ENCODE measurements at places on chromosomes 4 and X. TPM values are rescaled to one million over a fixed set of nuclear protein-coding genes. Genes with fewer than 3 reads are reported as not detected.

GRCh38 chr4:185792384-185793115 lies 19.4 kb downstream of the SORBS2 start:
- no peak overlapping the region for H3K27ac ChIP-seq
- no peak overlapping the region for H3K4me3 ChIP-seq
- H3K27me3 ChIP-seq, result no peaks in the 10 kb centered on the region
- peak; percentile 60 for DNase-seq

DNA sequence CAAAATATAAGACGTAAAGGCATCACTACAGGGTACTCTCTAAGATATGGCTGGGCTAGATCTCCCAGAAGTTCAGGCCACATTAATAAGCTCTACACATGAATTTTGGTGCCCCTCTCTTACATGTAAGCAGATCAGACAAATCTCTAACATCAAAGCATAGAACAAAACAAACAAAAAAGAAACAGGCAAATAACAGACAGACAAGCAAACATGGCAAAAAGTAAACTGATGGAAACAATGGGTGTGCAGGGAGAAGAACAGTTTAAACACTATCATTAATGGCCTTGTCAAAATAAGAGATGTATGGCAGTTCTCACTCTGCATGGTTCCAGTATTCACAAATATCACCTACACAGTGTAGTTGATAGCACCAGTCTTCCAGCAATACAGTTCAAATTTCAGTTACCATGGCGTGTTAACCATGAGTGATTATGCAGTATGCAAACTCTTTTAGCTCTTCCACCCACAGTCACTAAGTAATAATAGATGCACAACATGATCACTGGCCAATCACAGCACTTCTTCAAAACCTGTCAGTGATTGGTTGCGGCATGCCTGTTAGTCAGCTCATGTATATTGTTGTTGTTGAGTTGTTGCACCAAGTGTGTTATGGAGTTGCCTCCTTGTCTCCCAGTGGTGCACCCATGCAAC lies 110.7 kb upstream of the TLR3 start:
- H3K36me3 ChIP-seq, result no peaks in the 10 kb centered on the region
- no peak for DNase-seq
- no peak overlapping the region for H3K4me3 ChIP-seq
- no peaks in the 10 kb centered on the region for H3K4me1 ChIP-seq
- no peaks in the 10 kb centered on the region for H3K27me3 ChIP-seq

DNA sequence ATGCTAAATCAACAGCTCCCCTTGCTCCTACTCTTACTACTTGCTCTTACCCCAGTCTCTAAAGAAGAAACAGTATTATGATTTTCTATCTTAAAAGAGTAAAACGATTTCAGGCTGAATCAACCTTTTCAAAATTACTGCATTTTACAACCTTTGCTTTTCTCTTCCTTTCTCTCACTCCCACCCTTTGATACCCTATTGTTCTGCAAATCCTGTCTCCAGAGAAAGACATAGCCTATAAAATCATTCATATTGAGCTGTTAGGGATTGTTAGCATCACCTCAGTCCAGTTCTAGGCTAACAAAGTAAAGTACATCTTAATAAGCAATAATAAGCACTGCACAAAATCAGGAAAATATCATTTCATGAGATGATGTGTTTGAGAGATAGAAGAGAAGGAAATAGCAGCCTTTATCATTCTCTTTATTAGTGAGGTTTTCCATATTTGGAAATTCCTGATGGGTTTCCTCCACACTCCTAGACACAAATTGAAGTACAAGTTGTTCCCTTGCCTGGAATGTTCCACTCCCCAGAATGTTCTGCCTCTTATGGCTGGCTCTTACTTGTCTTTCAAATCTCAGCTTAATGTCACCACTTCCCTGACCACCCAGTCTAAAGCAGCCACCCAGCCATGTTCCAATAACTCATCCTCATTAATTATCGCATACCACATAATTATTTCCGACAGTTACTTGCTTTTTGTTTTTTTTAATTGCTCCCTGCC lies 219.7 kb downstream of the PALLD start:
- no peak overlapping the region for H3K4me3 ChIP-seq
- no peaks in the 10 kb centered on the region for H3K4me1 ChIP-seq
- DNase-seq, result no peak
- H3K27ac ChIP-seq, result peak overlapping the region; percentile 54

DNA sequence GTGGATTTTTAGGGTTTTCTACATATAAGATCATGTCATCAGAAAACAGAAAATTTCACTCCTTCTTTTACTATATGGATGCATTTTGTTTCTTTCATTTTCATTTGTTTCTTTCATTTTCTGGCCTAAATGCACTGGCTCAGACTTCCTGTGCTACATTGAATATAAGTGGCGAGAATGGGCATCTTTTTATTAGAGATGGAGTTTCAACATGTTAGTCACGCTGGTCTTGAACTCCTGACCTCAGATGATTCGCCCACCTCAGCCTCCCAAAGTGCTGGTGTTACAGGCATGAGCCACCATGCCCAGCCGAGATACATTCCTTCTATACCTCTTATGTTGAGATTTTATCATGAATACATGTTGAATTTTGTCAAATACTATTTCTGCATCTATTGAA lies 61.8 kb downstream of the BRWD3 start:
- no peaks in the 10 kb centered on the region for H3K36me3 ChIP-seq
- DNase-seq, result no peak
- no peaks in the 10 kb centered on the region for H3K4me1 ChIP-seq
- no peak overlapping the region for H3K4me3 ChIP-seq
- H3K27ac ChIP-seq, result no peak overlapping the region

DNA sequence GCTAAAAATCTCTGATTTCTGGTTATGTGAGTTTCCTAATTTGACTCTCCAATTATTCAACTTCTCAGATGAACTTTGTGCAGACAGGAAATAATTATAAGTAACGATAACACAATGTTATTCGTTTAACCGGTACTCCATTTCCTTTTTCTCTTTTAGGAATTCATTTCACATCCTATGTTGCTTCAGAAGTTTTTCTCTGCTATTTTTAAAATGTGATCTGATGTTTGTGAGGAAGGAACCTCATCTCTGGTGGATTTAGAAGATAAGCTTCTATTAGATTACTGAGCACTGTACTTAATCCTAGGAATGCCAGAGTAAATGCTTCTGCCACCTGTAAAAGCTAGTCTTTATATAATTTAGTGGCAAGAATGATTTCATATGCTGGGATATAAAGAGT lies 116.0 kb upstream of the ETNPPL start:
- H3K4me3 ChIP-seq, result no peak overlapping the region
- no peaks in the 10 kb centered on the region for H3K36me3 ChIP-seq
- no peaks in the 10 kb centered on the region for H3K27me3 ChIP-seq

- no peaks in the 10 kb centered on the region for H3K27me3 ChIP-seq
- H3K4me3 ChIP-seq, result no peak overlapping the region
These were observed 143.2 kb upstream of the ETNPPL start for GRCh38 chr4:108906006-108906405.

DNA sequence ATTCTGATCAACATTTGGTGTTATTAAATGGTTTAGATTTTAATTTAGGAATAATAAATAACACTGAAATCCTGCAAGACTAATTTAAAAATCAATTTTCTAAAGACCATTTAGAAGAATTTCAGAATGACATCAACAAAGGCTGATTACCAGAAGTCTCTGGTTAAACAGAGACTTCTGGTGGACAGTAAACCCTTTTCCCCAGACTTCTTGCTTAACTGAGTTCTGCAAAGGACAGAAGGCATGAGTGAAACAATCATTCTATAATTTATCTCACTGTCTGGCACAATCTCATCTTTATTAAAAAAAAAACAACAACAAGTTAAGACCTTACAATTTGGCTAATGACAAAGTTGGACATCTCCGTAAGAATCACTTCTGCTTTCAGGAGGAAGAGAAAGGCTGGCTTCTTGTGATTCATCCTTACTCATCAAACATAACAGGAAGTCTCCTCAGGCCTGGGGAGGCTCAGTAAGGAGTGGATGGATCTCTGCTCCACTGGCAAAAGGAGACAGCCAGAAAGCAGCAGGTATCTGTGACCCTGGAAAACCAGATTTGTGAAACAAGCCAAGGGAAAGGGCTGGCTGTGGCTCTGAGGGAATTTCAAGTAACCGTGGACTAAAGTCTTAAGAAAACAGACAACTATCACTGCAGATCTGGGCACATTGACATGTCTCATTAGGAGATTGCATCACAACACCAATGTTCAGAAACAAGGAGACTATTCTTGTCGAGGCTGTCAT lies 908 bp upstream of the TLR6 start:
- no peak for DNase-seq
- no peak overlapping the region for H3K27ac ChIP-seq
- no peaks in the 10 kb centered on the region for H3K27me3 ChIP-seq

DNA sequence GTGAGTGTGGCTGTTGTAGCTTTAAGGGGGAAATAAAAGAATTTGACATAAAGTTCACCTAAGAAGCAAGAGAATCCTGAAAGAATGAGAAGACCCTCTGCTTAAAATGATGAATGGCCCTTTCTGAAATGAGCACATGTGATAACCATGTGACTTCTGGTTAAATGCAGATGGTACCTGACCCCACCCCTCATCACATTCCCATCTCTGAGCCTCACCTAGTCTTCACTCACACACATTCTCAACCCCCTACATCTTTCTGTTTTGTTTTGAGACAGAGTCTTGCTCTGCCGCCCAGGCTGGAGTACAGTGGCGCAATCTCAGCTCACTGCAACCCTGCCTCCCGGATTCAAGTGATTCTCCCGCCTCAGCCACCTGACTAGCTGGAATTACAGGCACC lies 31.5 kb downstream of the SEPTIN6 start:
- no peaks in the 10 kb centered on the region for H3K27me3 ChIP-seq
- DNase-seq, result no peak
- H3K36me3 ChIP-seq, result no peaks in the 10 kb centered on the region
- no peak overlapping the region for H3K27ac ChIP-seq
- H3K4me1 ChIP-seq, result no peaks in the 10 kb centered on the region

GRCh38 chr4:31081366-31081765 lies 361.2 kb downstream of the PCDH7 start:
- H3K36me3 ChIP-seq, result no peaks in the 10 kb centered on the region
- H3K27ac ChIP-seq, result no peak overlapping the region
- no peak overlapping the region for H3K4me3 ChIP-seq
- no peak for DNase-seq

DNA sequence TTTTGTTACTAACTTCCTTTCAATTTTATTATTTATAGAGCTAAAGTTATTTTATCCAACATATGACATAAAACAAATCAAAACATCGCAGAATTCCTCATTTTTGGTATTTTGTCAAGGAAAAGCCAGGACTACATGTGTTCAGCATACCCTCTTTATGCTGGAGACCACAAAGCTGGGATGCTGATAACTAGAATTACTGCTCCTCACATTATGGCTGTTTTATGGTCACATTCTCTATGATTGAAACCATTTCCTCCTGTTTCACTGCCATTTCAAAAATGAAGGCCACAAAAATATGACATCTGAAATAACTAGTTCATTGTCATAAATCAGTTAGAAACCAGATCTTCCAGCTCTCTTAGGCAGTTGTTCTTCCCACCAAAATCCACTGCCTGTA lies 41.7 kb downstream of the KLHL34 start:
- no peak for DNase-seq
- no peak overlapping the region for H3K4me3 ChIP-seq
- H3K4me1 ChIP-seq, result no peaks in the 10 kb centered on the region
- no peak overlapping the region for H3K27ac ChIP-seq
- no peaks in the 10 kb centered on the region for H3K36me3 ChIP-seq

GRCh38 chrX:134949271-134949670 lies 41.5 kb upstream of the SMIM10 start:
- H3K4me1 ChIP-seq, result no peaks in the 10 kb centered on the region
- no peak for DNase-seq
- no peaks in the 10 kb centered on the region for H3K27me3 ChIP-seq
- H3K27ac ChIP-seq, result no peak overlapping the region
- H3K36me3 ChIP-seq, result no peaks in the 10 kb centered on the region

DNA sequence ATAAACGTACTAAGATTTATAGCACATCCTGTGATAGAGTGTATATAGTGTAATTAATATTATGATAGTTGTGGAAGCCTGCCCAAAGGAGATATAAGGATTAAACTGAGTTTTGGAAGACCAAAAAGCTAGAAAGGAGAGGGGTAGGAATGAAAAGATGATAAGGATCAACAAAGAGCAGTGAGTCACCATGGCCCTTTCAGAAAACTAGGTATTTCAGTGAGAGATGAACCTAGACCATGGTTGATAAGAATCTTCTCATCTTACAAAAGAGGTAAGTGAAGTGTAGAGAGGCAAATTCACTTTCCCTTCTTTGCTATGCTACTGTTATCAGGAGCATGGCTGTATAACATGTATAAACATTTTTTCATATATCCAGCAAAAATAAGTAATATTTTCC lies 133.8 kb upstream of the PLAC1 start:
- no peak overlapping the region for H3K4me3 ChIP-seq
- no peak for DNase-seq
- no peak overlapping the region for H3K27ac ChIP-seq
- H3K27me3 ChIP-seq, result no peaks in the 10 kb centered on the region

- H3K4me1 ChIP-seq, result no peaks in the 10 kb centered on the region
- no peaks in the 10 kb centered on the region for H3K27me3 ChIP-seq
- H3K4me3 ChIP-seq, result no peak overlapping the region
- H3K27ac ChIP-seq, result no peak overlapping the region
- no peaks in the 10 kb centered on the region for H3K36me3 ChIP-seq
- no peak for DNase-seq
These were observed 76.9 kb downstream of the CLCN4 start for GRCh38 chrX:10233696-10234095.

DNA sequence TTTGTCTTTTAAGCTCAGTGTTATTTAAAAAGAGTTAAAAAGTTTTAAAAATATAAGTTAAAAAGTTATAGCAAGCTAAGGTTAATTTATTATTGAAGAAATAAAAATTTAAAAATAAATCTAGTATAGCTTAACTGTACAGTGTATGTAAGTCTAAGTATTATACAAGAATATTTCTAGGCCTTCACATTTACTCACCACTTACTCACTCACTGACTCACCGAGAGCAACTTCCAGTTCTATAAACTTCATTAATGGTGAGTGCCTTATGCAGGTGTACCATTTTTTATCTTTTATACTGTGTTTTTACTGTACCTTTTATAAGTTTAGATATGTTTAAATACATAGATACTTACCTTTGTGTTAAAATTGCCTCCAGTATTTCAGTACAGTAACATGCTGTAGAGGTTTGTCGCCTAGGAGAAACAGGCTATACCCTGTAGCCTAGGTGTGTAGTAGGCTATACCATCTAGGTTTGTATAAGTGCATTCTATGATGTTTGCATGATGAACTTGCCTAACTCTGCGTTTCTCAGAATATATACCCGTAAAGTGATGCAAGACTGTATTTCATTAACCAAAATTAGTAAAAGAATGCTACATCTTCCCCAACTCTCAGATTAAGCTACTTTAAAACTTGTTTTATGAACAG lies 202.9 kb downstream of the CFAP299 start:
- no peaks in the 10 kb centered on the region for H3K27me3 ChIP-seq
- no peaks in the 10 kb centered on the region for H3K4me1 ChIP-seq
- DNase-seq, result no peak
- H3K4me3 ChIP-seq, result no peak overlapping the region
- H3K27ac ChIP-seq, result no peak overlapping the region

GRCh38 chrX:104695593-104695992 lies 129.6 kb downstream of the IL1RAPL2 start:
- H3K27ac ChIP-seq, result no peak overlapping the region
- no peak overlapping the region for H3K4me3 ChIP-seq
- peaks cover 2% of the 10 kb centered on the region for H3K27me3 ChIP-seq
- H3K36me3 ChIP-seq, result no peaks in the 10 kb centered on the region

Gene USP17L21
- total RNA-seq, result not detected

Gene RPS6KA6
- total RNA-seq, result 12.1 TPM

Gene TAF7L
- total RNA-seq, result not detected

Gene ADGRG2
- 1.2 TPM for total RNA-seq

Gene CTAG1A
- total RNA-seq, result not detected

Gene VEGFC
- 14.3 TPM for total RNA-seq

Gene GLUD2
- total RNA-seq, result 2.6 TPM

Gene DAPP1
- 10.1 TPM for total RNA-seq

Gene CC2D2A
- 26.7 TPM for total RNA-seq

Gene AKAP4
- total RNA-seq, result not detected

Gene VCX
- not detected for total RNA-seq

Gene PPEF2
- total RNA-seq, result not detected

Gene MTMR1
- 24.5 TPM for total RNA-seq

Gene ARMCX4
- 16.0 TPM for total RNA-seq

Measured in kidney (tissue), 22 donors.